Non-pigmented ciliary epithelial cell (primary cell): ENCODE measurements at places on chromosomes 1 and 21.

DNA sequence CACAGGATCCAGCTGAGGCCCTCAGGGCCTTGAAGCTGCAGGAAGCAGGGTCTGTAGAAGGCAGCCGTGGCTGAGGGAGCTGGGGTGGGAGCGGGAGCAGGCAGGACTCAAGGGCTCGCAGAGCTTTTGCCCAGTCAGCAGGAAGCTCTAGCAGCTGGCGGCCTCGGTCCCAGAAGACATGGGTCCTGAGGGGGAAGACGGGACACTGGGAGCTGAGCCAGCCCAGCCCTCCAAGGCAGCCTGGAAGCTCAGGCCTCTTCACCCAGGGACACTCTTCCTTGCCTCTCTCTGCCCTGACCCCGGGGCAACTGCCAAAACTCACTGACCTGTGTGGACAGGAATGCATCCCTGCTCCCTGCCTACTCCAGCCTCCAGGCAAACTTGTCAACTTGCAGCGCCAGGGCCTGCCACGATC is 8.9 kb downstream of the ADGRB2 start:
- DNase-seq: no peak

GRCh38 chr1:20485527-20486456 is at the start of gene CAMK2N1:
TSS of gene CAMK2N1 (minus strand) at chr1:20486210. CDS start at chr1:20485379, 831 bp downstream.
- no peak for DNase-seq

- DNase-seq: no peak
Observed at GRCh38 chr1:54884135-54884586, 2.8 kb downstream of the DHCR24 start.

GRCh38 chr1:30446095-30446494 is 277.3 kb downstream of the MATN1 start:
- no peak for DNase-seq

DNA sequence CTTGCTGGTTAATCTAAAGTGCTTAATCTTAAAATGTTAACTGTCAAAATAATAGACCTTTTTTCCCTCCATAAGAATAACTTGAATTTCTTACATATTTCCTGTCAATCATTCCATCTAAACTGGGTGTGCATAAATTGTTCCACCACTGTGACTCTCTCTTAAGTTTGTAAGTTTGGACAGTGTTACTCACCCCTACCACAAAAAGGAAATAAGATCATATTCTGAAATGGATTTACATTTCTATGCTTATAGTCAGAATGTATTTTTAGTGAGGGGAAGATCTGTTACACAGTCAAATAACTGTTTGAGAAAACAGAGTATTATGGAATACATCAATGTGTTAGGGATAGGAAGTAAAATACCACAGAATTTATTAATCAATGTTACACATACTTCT is 109.6 kb upstream of the DPYD start:
- no peak for DNase-seq

- DNase-seq: no peak
Observed at GRCh38 chr1:19643602-19644394, at the start of gene NBL1. TSS of gene NBL1 (plus strand) at chr1:19644311. CDS start at chr1:19655031, 10,720 bp downstream.

- DNase-seq: no peak
Observed at GRCh38 chr1:115810609-115811008, 30.3 kb downstream of the NHLH2 start.

DNA sequence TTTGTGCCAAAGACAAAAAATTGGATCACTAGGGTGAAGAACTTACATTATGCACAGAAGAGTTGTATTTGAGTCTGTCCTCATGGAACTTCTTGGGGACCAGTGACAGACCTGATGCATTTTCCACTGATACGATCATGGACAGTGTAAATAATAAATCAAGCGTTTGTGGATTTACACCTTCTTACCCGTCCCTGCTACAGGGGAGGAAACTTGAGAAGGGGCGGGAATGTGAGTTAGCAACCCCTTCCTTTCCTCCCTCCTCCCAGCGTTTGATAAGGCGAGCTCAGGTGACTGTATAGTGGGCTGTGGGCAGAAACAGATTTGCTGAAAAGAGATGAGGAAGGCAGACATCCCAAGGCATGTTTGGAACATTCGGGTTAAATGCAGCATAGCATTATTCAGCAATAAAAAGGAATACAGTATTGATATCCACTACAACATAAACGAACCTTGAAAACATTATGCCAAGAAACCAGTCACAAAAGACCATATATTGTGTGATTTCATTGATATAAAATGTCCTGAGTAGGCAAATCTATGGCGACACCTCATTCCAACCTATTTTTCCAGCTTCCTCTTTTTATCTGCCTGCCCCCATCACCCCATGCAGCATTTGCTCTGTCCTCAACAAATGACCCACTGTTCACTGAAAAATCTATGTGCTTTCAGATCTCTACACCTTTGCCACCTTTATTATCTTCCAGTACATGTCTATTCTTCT is 128.7 kb downstream of the ZZZ3 start:
- no peak for DNase-seq

DNA sequence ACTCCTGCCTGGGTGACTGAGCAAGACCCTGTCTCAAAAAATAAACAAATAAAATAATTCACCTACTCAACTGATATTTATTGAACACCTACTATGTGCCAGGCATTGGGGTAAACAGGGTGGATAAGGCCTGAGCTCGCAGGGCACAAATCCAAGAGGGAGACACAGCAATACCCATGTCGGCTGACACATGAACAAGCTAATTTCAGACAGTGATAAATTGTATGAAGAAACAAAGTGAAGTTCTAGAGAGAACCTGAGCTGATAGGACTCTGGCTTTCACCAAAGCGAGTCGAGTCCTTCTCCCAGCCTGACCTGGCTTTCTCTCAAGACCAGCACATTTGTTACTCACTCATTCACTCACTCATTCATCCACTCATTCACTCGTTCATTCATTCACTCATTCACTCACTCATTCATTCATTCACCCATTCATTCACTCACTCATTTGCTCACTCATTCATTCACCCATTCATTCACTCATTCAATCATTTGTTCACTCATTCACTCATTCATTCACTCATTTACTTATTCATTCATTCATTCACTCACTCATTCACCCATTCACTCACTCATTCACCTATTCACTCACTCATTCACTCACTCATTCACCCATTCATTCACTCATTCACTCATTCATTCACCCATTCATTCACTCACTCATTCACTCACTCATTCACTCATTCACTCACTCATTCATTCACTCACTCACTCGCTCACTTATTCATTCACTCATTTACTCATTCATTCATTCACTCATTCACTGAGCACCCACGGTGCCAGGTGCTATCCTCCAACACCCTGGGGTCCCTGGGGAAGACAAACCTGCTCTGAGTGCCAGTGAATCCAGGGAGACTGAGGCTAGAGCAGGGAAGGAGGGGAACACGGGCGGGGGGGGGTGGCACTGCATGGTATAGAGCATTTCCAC is 37.4 kb upstream of the CASZ1 start:
- no peak for DNase-seq

DNA sequence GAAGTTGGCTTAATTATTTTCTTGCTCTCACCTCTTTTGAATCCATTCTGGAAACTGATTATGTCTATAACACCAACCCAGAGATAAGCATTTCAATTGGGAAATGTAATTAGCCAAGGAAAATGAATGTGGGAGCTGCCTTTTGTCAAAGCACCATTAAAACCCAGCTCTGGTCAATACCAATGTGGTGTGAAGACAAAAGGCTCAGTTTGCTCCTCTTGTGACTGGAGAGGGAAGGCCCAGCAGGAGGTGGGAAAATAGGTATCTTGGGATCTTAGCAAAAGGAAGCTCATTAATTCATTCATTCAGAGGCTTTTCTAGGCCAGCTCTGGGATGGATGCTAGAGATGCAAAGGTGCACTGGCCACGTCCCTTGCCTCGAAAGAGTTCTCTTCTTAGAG is 75.0 kb upstream of the SELENON start:
- no peak for DNase-seq

DNA sequence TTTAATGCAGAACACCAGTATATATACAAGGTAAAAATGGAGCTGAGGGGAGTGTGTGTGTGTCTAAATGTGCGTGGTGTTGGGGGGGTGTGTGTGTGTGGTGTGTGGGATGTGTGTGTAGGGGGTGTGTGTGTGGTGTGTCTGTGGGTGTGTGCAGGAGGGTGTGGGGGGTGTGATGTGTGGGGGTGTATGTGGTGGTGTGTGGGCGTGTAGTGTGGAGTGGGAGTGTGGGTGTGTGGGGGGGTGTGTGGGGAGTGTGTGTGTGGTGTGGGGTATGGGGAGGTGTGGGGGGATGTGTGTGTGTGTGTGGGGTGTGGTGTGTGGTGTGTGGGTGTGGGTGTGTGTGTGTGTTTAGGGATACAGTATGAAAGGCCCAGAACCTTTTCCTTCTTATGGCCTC is 202.3 kb upstream of the CACYBP start:
- DNase-seq: no peak

DNA sequence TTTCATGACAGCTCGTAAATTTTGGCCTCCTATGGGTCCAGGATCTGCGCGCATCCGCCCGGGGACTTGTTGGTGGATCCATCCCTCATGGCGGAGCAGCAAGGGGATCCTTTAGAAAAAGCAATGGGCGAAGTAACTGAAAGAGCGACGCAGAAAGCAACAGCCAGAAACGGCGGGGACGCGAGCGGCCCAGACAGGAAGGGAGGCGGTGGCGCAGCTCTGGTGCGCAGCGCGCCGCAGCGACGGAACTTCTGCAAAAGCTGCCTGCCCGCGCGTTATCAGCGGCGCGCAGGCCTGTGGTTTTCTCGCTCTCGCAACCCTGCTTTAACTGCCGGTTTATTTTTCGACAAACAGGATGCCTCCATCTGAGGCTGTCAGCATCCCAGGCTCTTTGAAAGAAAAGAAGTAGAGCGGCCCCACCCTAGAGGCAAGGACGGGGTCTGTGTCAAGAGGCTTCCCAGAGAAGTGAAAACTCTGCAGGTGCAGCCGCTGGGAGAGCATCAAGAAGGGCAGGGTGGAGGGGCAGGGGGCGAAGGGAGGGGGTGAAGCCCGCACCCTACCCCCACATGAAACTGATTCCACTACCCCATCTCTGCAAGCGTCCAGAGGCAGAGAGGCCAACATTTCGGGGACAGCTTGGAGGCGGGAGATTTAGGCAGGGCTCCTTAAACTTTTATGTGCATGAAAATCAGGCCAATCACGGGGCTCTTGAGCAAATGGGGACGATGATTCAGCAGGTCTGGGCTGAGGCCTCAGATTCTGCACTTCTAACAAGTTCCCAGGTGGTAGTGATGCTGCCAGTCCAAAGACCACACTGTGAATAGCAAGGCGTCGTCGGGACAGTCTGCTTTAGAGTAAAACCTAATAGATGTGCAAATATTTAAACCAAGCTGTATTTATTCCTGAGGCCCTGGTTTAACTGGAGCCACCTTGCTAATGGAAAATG is 22.2 kb downstream of the RUNX1 start:
- DNase-seq: no peak

DNA sequence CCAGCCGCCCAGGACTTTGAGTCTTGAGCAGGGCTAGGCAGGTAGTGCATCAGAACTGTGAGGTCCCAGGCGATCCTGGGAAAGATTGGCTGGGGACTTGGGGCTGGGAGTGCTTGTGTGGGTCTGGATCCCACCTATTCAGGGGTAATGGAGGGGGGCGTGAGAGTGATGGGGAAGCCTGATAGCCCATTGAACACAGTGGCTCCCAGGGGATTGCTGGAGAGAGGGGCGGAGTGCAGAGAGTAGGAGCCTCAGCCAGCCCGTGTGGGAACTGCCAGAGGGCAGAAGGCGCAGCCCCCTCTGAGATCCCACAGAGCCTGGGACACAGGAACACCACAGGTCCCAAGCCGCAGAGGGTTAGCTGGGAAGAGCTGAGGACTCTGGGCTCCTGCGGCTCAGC is 19.3 kb upstream of the PDZK1IP1 start:
- no peak for DNase-seq

DNA sequence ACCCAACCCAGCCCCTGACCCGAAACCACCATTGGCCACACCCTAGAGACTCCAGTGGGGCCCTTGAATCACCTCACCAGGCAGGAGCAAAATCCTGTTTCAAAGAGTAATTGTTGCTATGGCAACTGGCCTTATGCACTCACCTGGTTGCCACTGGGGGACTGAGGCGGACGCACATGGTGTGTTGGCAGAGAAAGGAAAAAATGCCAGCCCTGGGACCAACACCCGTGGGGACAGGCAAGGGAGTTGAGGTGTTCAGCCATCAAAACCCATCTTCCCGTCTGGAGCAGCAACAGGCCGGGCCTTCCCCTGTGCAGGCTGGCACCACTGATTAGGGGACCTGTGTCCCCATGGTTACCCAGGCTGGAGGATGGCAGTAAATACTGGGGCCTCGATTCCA is 395.8 kb upstream of the VAMP3 start:
- no peak for DNase-seq

- DNase-seq: no peak
Observed at GRCh38 chr21:42704861-42705260, 51.4 kb downstream of the PDE9A start.

DNA sequence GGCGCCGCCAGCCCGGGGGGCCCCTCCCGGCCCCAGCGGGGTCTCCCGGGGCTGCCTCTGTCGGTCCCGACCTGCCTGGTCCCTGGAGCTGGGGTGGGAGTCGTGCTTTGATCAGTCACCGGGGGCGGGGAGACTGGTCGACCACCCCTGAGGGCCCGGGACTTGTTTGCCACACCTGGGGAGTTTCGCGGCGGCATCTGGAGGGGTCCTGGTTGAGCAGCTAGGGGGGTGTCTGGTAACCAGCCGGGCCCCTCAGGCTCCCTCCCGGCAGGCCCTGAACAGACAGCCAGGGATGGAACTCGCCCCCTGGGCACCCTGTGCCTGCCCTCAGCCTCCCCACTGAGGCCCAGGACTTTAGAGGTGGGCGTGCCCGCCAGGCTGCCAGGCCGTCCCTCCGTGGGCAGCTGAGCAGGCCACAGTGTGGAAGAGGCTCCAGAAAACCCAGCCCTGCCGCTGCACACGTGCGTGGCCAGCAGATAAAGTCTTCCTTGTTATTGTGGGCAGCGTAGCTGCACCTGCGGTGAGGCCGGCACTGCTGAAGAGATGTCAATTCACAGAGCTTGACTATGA is 13.3 kb upstream of the SAMD11 start:
- DNase-seq: no peak

DNA sequence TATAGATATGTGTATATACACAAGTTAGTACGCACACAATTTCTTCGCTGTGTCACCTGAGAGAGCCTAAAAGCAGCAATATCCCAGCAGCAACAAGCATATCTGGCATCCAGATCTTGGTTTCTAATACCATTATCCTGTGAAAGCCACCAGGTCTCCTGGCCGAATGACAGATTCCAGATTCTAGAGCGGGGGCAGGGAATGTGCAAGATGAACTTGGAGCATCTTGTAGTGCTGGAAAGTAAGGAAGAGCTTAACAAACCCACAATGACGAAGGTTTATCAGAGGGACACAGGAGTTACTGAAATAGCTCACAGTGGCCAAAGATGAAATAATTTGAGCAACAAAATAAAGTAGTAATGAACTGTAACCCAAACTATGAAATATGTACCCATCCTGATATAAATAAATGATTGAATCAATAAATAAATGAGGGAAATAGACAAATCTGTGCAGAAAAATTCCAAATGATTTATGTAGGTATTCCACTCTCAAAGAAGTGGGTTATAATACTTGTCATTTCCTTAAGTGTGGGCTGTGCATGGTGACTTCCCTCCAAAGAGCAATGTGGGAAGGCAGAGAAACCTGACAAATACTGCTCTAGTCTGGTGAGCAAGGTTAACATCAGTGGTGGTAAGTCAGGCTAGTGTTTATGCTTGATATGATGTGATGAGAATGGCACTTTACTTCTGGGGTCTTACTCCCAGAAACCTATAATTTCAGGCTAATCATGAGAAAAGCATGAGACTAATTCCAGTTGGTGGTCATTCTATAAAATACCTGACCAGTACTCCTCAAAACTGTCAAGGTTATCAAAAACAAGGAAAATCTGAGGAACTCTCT is 67.9 kb downstream of the LRRC8D start:
- DNase-seq: no peak

GRCh38 chr1:205505076-205505729 is 734 bp downstream of the CDK18 start:
- no peak for DNase-seq
